ENCODE measurements at places on chromosomes 3 and 15.

DNA sequence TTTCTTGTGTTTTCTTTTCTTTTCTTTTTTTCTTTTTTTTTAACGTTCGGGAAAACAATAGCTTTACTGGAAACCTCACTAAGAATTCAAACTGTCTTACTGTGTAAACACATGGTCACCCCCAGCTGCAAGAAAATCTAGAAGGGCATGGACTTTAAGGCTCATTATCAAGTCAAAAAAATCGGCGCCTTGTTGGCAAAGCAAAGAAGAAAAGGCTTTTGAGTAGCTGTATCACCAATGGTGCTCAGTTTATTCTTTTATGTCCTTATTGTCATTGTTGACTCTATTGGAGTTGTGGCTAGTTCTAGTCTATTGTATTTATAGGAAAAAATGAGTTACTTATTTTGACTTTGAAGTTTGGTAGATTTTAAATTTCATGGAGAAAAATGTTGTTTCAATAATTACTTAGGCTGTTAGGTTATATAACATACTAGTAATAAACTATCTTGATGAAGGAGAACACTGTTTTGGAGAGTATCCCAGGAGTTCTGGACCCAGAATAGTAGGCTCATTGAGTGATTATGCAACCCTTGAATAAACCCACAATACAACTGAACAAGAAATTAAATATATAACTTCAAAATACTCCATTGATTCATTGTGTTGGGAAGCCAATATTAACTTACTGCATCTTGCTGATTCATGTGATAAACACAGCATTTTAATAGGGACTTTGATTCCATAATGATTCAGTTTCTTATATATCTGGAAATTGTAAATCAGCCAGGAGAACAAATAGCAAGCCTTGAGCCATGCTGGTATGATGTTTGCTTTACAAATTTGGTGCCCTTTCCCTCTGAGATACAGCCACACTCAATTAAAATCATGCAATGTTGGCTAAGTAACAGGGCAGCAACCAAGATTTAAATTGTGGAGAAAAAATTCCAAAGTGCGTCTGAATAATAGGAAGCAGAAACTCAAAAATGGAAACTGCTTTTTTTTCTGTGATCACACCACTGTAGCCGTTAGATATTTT is 27.8 kb upstream of the GOLIM4 start:
- no peak for DNase-seq

- DNase-seq, result no peak
Measured at GRCh38 chr3:67599821-67600220, 54.6 kb downstream of the SUCLG2 start.

- no peak for DNase-seq
Measured at GRCh38 chr15:78727561-78727960, 83.7 kb downstream of the ADAMTS7 start.

- DNase-seq, result no peak
Measured at GRCh38 chr3:196988241-196989029, 19.8 kb upstream of the PIGZ start.

DNA sequence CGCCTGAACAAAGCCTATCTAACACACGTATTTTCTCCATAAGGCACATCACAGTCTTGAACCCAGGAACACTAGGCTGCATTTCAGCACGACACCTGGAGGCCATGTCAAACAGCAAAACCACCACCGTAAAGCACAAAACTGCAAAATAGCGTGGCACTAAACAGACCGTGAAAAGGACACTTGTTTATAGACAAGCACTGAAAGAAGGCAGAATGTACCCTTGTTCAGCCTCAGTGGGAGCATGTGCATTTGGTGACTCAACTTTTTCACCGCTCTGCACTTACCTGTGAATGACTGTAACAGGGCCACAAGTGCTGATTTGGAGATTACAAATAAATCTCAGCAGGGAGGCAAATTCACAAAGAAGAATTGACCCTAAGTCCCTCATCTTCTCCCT is 80.8 kb downstream of the ISG20 start:
- no peak for DNase-seq

GRCh38 chr3:119313461-119313860 is 19.3 kb downstream of the ARHGAP31 start:
- DNase-seq, result no peak

DNA sequence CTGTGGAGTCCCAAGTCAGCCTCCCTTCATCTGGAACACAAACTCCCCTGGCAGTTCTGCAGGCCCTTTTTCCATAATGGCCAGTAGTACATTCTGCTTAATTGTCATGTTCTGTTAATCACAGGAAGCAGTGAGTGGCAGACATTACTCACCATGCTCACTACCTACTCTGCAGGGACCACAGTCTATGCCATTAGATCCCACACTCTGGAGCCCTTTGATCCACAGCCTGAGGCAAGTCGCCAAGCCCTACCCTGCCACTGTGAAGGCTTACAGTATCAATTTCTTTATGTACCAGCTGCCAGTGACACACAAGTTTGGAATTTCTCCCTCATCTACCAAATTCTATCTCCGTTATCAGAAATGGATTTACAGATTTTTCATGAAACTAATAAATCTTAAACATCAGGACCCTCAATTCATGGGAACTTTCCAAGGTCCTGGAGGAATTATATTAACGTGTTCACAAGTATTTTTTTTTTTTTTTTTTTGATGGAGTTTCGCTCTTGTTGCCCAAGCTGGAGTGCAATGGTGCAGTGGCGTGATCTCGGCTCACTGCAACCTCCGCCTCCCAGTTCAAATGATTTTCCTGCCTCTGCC is 20.6 kb upstream of the WWTR1 start:
- no peak for DNase-seq

DNA sequence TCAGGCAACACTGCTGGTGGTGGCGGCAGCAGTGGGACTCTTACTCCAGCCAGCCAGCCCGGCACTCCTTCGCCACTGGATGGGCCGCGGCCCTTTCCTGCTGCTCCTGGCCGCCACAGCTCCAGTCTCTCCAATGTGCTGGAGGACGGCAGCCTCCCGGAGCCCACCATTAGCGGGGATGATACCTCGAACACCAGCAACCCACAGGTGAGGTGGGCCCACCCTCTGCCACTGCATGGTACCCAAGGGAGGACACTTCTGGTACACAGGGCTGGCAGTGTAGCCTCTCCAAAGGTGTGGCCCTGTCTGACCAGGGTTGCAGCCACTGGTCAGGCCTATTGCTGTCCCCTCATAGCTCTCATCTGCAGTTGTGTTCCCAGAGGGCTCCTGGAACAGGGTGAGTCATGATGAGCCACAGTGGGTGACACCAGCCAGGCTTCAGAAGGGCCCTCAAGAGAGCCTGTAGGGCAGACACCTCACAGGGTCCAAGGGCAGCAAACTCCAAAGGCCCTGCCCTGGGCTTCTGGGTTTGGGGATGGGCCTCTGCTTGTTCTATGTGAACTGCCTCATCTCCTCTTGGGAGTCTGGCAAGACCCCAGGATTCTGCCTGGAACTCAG is 20.8 kb downstream of the NBEAL2 start:
- DNase-seq, result no peak

- DNase-seq, result no peak
Measured at GRCh38 chr15:88838667-88839066, 35.4 kb downstream of the ACAN start.

GRCh38 chr3:49519296-49519695 is 35.0 kb upstream of the BSN start:
- no peak for DNase-seq

DNA sequence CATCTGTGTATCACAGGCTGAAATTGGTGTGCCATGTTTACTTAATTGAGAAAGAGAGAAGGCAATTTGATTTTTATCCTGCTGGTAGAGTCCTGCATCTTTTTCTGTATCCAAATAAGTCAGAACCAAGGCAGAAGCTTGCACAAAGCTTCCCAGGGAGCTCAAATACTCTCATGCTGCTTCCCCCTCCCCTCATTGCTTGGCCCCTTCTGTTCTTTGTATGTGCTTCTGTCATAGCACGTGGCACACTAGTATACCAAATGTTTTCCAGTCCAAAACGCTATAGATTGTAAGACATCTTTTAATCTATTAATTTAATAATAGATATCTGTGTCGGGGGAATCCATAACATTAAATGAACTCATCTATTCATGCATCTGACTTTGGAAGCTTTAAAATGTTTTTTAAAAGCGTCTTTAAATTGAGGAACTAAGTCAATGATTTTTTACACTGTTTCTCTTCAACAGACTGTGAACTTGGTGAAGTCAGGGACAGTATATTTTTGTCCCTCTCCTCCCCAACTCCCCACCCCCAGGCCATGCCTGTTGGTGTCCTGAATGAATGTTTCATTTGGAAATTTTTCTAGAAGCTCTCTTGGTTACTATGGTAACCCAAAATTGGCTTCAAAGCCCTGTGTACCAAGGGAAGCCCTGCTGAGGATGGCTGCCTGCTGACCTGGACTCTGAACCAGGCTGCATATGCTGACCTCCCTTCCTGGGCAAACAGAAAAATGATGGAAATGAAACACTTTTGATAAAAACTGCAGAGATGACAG is 26.2 kb upstream of the SLC35G2 start:
- DNase-seq, result no peak
